Renal pelvis (tissue), 12 donors: ENCODE measurements at places on chromosomes 3 and 15.

GRCh38 chr3:10198761-10199649, 34.3 kb downstream of the IRAK2 start:
- DNase-seq: no peak

DNA sequence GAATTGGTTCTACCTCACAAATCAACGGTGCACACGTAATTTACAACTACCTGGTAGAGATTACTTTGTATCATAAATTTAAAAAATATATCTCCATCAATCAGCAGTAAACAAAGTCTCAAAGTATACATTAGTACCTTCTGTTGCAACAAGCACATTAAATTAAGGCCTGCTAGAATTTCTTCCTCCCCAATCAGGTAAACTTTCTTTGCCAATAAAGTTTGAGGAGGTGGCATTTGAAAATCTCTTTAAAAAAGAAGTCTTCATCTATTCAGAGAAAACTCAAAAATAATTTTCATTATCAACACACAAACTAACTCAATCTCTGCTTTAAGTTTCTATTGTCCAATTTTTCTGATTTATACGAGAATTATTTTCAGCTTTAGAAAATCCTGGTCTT, 4.4 kb downstream of the CCNL1 start:
- DNase-seq: no peak

- DNase-seq: no peak
These were observed 12.4 kb downstream of the PPM1M start for GRCh38 chr3:52257911-52258310.

DNA sequence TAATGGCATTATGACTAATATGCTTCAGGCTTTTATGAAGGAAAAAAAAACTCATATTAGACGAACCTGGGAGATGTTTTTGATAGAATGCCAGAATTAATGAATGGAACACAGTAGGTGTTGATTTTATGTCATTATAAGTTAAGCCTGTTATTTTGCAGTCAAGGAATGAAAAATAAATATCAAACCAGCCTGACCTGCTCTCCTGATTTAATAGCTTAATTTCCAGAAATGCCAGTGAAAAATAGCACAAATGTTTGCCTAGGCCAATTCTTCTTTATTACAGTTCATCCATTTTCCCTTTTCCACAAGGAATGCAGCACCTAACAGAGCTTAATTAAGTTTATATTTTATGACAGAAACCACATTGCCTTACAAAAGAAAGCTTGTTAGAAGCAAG, 292.0 kb downstream of the TBL1XR1 start:
- no peak for DNase-seq

DNA sequence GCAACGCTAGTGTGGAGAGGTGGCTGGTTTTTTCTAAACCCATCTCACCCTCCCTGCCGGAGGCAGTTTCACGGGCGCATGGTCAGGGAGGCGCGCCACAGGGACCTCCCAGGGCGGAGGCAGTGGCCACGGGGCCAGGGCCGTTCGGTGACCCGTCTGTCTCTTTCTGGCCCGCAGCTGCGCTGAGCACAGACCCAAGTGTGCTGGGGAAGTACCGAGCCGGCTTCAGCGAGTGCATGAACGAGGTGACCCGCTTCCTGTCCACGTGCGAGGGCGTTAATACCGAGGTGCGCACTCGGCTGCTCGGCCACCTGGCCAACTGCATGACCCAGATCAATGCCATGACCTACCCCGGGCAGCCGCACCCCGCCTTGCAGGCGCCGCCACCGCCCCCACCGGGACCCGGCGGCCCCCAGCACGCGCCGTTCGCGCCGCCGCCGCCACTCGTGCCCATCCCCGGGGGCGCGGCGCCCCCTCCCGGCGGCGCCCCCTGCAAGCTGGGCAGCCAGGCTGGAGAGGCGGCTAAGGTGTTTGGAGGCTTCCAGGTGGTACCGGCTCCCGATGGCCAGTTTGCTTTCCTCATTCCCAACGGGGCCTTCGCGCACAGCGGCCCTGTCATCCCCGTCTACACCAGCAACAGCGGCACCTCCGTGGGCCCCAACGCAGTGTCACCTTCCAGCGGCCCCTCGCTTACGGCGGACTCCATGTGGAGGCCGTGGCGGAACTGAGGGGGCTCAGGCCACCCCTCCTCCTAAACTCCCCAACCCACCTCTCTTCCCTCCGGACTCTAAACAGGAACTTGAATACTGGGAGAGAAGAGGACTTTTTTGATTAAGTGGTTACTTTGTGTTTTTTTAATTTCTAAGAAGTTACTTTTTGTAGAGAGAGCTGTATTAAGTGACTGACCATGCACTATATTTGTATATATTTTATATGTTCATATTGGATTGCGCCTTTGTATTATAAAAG, 1.8 kb downstream of the HES1 start:
- DNase-seq: no peak

GRCh38 chr3:58535531-58536500, 1.2 kb downstream of the ACOX2 start:
- DNase-seq: peak; percentile 45

GRCh38 chr15:93300796-93301195, 211.8 kb upstream of the RGMA start:
- DNase-seq: no peak

GRCh38 chr3:156516284-156516683, 38.6 kb downstream of the SSR3 start:
- DNase-seq: no peak
